Kidney (tissue), 22 donors: ENCODE measurements at places on chromosomes 13 and 19. TPM values are rescaled to one million over a fixed set of nuclear protein-coding genes. Genes with fewer than 3 reads are reported as not detected.

GRCh38 chr19:58118979-58119733 is 21.1 kb upstream of the ZSCAN18 start:
- H3K27ac ChIP-seq = no peak overlapping the region
- H3K27me3 ChIP-seq = no peaks in the 10 kb centered on the region
- DNase-seq = no peak
- peak overlapping the region; percentile 13 for H3K4me3 ChIP-seq
- H3K36me3 ChIP-seq = no peaks in the 10 kb centered on the region
- H3K4me1 ChIP-seq = no peaks in the 10 kb centered on the region

GRCh38 chr19:33390908-33391630 is 17.6 kb downstream of the CEBPG start:
- no peaks in the 10 kb centered on the region for H3K27me3 ChIP-seq
- no peak for DNase-seq
- no peaks in the 10 kb centered on the region for H3K36me3 ChIP-seq
- peak overlapping the region; percentile 9 for H3K27ac ChIP-seq
- peaks cover 54% of the 10 kb centered on the region for H3K4me1 ChIP-seq

GRCh38 chr19:23699521-23699860 is 12.5 kb upstream of the ZNF675 start:
- no peaks in the 10 kb centered on the region for H3K27me3 ChIP-seq
- DNase-seq = peak; percentile 44
- H3K4me1 ChIP-seq = no peaks in the 10 kb centered on the region

DNA sequence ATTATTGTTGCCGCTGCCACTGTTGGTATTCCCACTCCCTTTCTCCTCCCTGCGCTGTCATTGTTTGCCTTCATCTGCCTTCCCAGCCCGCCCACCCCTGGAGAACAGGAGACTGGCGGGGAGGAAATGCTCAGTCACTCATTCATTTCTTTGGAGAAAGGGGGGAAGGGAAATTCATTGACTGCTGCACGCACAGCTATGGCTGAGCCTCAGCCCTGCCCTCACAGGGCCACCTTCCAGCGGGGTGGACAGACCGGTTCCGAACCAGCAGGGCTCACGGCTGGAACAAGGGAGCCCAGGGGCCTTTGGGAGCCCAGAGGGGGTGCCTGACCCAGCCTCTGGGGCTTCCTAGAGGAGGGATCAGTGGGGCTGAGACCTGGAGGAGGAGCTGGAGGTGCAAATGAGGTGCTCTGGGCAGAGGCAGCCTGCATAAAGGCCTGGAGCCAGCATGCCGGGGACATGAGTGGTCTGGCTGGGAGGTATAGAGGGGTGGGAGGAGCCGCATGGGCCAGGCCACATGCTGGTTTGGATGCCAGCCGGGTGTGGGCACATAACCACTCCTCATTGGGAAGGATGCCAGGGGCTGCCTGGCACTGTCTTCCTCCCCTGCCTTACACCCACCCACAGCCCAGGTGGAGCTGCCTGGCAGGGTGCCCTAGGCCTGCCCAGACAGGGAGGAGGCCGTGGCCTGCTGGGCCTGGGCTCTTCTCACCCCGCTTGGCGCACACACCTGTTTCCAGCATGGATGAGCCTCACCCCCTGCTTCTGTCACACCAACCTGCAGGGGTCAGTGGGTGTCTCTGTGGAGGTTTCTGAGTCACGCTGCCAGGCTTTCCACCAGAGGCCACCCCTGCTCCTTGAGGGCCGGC is 26.8 kb downstream of the PPP5C start:
- H3K27ac ChIP-seq = peak overlapping the region; percentile 65
- H3K36me3 ChIP-seq = no peaks in the 10 kb centered on the region
- no peaks in the 10 kb centered on the region for H3K27me3 ChIP-seq
- no peak overlapping the region for H3K4me3 ChIP-seq
- DNase-seq = peak; percentile 98

DNA sequence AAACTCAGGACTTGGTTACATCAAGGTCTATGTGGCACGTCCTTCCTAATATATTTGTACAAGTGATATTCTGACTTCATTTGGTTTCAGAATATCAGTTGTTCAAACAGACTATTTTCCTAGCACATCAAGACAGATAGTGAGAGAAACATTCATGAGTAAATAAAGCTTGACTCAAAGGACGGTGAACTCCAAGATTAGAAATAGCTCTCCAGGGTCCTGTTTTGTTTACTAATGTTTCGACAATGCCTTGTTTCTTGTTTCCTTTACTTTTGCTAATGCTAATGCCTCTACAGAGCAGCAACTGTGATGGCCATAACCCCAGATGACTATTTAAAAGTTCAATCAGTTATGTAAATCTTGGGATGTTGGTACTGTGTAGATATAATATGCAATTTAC is 313.9 kb downstream of the KLF12 start:
- no peak for DNase-seq
- H3K4me3 ChIP-seq = no peak overlapping the region
- H3K36me3 ChIP-seq = no peaks in the 10 kb centered on the region
- no peaks in the 10 kb centered on the region for H3K4me1 ChIP-seq
- H3K27me3 ChIP-seq = no peaks in the 10 kb centered on the region

The CRLF1 gene
- total RNA-seq = 28.9 TPM

The KLK14 gene
- total RNA-seq = 0.22 TPM

The FXYD7 gene
- 0.94 TPM for total RNA-seq

The OXGR1 gene
- total RNA-seq = 0.72 TPM

The CALR gene
- 1,087 TPM for total RNA-seq
